ENCODE measurements at places on chromosomes 5 and 9. TPM values are rescaled to one million over a fixed set of nuclear protein-coding genes. Genes with fewer than 3 reads are reported as not detected.

LIFR gene
- total RNA-seq: 0.14 TPM

RNF130 gene
- 10.1 TPM for total RNA-seq

SPATA31C1 gene
- not detected for total RNA-seq

OGN gene
- not detected for total RNA-seq

DIRAS2 gene
- not detected for total RNA-seq

NSG2 gene
- total RNA-seq: not detected

KIAA0825 gene
- 0.69 TPM for total RNA-seq

PRSS3 gene
- total RNA-seq: not detected

PRR7 gene
- total RNA-seq: 13.6 TPM

All from activated CD4-positive, alpha-beta memory T cell treated with anti-CD3 and anti-CD28 coated beads for 36 hours (primary cell).